Stimulated activated CD4-positive, alpha-beta T cell treated with anti-CD3 and anti-CD28 coated beads, TNF-alpha, amount 100 ng/mL, for 4 hours (primary cell): ENCODE measurements at places on chromosomes 6 and 20.

DNA sequence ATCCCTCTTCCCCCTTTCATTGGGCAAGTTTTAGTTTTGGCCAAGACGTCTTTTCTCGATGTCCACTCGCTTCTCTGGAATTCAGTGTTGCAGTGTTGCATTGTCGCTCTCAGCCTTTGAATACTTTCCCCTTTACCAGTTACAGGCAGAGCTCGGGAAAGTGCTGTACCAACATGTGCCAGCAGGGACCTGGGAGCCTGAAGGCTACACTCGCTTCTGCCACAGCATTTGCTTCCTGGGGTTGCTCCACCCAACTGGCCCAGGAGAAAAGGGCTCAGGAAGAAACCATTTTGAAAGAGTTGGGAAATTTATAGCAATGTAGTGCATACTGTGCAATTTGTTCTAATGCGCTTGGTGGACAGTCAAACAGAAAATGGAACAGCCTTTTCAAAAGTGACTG lies 78.6 kb downstream of the LINC00237 start:
- no peak for DNase-seq

- no peak for DNase-seq
Measured at GRCh38 chr20:6819599-6819998, 52.1 kb downstream of the BMP2 start.

DNA sequence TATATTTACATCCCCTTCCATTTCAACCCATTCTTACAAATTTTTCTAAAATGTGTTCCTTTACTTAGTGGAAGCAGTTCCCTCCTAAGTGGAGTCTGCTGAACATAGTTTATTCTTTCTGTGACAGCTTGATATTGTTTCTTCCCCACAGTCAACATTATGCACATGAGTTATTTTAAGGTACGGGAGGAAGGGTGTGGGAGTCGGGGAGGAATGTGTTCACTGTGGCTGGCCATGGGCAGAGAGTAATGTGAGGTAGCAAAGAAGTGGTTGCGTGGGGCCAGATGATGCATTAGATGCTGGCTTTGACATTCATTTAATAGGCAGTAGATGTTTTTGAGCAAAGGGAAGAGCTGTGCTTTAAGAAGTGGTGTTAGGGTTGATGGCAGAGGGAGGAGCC lies 98.5 kb downstream of the ARMC2 start:
- no peak for DNase-seq

- DNase-seq: no peak
Measured at GRCh38 chr6:132511831-132512220, 1.1 kb downstream of the STX7 start.

GRCh38 chr20:9597547-9597946 lies 83.2 kb downstream of the LAMP5 start:
- DNase-seq: no peak

GRCh38 chr6:125852587-125852986 lies 61.8 kb downstream of the NCOA7 start:
- DNase-seq: no peak

DNA sequence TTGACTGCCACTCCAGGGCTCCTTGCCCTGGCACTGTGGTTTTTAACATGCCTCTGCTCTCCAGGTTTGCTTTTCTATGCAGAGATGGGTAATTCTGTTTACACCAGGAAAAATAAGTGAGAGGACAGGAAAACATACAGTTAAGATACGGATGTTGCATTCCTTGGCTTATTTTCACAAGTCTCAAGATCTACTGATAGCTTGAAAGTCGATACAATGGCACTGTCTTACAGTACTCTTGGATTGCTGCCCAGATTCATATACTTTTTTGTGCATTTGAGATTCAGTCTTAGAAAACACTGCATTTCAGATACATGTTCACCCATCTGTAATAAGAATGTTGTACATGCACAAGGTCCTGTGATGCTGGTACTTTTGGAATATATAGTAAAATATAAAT lies 159.6 kb upstream of the FLRT3 start:
- no peak for DNase-seq

GRCh38 chr6:138535728-138536455 lies 36.6 kb upstream of the NHSL1 start:
- no peak for DNase-seq
